Amniotic stem cell (primary cell): ENCODE measurements at places on chromosomes 11 and 22.

- DNase-seq = no peak
Observed at GRCh38 chr22:30598986-30599385, 7.3 kb upstream of the PES1 start.

DNA sequence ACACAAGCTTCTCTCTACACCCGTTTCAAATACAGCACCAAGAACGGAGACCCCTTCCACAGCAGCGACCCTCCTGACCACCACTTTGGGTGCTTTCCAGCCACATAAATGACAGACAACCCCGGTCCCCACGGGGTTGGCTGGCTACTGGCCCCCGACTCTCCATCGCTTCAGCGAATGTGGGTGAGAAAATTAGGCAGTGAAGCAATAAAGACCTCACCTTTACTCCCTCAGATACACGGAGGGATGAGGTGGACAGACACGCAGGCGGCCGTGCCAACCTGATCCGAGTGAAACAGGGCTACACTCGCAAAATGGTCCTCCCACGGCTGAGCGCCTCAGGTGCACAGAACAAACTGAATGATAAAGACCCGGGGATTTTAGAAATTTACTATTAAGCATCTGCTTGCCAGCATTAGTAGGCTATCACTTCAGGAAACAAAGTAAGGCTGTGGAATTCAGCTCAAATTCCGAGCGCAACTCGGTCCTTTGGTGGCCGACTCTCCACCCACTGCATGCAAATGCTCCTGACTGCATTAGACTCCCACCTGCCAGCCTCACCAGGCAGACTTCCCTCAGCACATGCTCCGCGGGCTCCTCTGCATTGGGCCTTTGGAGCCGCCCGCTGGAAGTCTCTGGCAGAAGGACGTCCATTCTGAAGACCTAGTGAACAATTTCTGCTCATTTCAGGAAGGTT lies 12.8 kb upstream of the EFCAB6 start:
- no peak for DNase-seq

DNA sequence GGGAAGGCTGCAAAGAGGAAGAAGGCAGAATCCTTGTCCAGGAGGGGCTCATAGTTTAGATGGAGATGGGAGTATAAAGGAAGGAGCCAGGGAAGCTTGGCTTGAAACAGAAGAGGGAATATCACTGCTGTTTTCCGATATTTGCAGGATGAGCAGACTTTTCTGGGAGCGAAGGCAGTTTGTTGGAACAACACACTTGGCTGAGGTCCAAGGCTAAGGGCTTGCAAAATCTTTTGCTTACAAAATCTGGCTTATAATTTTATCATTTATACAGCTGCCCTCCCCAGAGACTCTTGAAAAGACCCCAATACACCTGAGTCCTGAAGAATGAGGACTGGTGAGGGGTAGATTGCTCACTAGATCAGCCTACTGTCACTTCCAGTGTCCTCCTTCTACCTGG lies 174.8 kb downstream of the NELL1 start:
- DNase-seq = no peak

DNA sequence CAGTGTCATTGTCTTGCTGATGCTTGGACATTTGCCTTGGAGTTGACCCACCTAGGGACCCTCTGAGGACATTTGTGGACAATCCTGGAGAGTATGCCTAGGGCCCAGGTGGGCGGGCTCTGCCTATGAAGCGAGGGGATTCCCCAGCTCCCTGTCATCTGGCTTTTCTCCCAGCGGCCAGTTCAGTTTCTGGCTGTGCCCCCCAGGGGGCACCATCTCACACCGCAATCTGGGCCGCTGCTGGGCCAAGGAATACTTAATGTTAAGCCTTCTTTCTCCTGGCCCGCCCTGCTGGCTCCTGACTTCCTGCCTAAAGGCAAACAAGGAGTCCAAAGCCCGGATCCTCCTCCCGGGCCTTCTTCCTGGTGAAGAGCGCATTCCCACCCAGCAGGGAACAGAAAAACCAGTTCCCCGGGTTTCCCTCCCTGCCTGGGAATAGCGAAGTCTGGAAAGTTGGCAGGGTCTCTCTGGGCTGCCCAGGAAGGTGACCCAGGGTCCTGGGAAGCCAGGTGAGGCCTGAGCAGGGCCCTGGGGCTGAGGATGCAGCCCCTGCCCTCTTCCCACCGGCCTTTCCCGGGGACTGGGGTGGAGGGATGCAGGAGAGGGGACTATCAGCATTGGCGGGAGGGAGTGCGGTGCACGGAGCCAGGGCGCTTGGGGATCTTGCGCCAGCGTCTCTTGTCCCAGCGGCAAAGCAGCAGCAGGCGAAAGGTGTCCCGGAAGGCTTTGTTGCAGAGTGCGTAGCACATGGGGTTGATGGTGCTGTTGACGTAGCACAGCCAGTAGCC lies 11.9 kb downstream of the CHRM1 start:
- no peak for DNase-seq

DNA sequence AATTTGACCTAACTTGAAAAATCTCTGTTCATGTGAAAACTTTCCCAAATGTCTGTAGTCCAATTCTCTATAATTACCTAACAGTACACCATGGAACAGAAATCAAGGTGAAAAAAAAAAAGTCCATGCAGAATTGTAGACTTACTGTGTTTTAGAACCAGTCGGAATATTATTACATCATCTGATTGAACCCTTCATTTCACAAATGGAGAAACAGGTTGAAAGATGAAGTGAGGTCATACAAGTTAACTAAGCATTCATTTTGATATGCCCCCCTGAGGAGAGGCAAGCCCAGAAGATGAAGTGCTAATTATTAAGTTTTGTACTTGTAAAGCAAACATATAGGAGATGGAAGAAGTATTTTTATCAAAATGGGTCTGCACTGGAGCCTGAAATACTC lies 179.4 kb downstream of the WNT11 start:
- no peak for DNase-seq

GRCh38 chr11:94196363-94196762 lies 67.7 kb downstream of the PANX1 start:
- no peak for DNase-seq

- no peak for DNase-seq
Observed at GRCh38 chr22:46864314-46865051, 102.0 kb downstream of the TBC1D22A start.

- no peak for DNase-seq
Observed at GRCh38 chr11:63903884-63904283, 13.1 kb downstream of the RCOR2 start.

GRCh38 chr11:134592391-134592990 lies 180.4 kb upstream of the B3GAT1 start:
- DNase-seq = no peak

DNA sequence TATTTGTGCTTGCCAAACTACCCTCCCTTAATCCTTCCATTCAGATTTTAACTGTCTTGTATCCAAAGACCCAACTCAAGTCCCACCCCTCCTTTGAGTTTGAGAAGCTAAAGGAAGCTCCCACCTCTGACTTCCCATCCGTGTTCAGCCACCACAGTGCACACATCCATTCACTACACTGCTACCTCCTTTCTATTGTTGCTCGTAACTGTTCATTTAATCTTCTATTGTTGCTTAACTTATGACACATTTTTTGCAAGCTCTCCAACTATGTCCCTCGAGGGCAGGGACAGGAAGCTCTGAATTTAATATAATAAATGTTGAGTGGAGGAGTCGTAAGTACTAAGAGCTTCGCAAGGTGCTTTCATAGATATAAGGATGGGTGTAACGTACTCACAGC lies 10.4 kb downstream of the LARGE1 start:
- DNase-seq = no peak

DNA sequence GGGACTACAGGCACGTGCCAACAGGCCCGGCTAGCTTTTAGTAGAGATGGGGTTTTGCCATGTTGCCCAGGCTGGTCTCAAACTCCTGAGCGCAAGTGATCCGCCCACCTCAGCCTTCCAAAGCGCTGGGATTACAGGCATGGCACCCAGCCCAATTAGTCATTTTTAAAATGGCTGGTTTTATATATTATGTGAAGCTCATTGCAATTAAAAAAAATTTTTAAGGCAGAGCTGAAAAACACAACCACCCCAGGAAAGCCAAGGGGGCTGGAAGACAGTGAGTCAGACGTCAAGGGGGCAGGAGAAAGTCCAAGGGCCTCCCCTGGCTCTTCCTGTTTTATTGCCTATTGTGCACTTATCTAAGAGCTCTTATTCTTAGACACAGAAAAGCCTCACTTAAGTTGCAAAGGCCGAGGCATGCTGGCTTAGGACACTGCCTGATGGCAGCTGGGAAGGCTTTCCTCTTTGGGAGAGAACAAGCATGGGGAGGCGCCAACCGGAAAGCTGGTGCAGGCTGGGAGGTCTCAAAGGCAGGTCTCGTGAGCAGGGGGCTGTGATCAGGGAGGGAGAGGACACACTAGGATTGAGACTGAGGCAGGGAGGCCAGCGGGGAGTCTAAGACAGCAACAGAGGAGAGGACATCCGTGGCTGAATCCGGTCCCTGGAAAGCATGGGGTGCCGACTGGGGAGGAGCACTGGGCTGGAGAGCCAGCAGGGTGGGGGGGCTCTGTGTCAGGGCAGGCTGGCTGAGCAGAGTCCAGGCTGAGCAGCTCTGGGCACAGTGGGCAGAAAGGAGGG lies 11.1 kb upstream of the OSM start:
- no peak for DNase-seq

- no peak for DNase-seq
Observed at GRCh38 chr11:68066742-68067141, 27.9 kb downstream of the TCIRG1 start.

DNA sequence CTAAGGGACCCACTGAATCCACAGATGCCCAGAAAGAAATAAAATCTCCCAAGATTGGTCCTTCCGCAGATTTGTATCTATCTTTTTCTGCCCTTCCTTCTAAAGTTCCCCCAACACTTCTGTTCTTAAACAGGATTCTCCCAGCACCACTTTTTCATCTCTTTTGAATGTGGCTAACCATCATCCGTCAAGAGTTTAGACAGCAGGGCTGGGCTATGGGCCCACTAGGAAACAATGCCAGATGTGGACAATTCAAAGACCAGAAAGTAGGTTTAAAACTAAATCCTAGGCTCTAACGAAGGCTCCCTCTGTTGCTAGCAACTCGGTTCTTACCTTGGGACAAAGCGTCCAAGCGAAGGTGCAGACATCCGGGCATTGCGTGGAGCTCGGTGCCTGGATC lies 100.0 kb downstream of the AMBRA1 start:
- DNase-seq = no peak

GRCh38 chr22:38230916-38231315 lies 29.1 kb downstream of the MAFF start:
- DNase-seq = no peak

DNA sequence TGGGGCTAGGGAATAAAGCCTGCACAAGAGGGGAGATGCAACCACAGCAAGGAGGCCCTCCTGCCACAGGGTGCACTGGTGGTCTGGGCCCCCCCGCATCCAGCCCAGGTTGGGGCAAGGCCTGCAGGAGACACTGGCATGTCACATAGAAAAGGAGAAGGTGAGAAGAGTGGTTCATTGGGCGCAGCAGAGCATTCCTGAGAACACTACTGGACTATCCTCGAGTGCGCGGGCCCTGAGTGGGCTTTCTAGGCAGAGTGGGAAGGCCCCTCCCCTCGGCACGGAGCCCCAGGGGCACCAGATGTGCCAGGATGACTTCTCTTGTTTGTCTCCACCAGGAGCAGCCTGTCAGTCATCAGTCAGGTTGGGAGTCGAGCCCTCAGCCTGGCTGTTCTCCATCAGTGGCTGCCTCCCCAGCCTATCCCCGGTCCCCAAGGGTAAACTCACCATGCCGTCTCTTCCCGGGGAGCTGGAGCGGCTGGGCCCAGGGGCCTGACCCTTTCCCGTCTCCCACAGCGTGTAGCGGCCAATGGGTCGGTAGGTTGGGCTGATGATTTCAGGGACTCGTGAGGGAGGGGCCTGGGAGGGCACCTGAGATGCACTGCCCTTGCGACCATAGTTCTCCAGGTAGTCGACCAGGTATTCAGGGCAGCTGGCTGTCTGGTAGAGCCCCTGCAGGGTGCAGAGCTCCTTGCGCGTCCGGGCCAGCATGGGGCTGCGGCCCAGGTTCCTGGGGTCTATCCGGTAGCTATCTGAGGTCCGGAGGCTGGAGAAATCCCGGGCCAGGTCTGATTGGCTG lies 9.0 kb downstream of the USP2 start:
- DNase-seq = no peak

DNA sequence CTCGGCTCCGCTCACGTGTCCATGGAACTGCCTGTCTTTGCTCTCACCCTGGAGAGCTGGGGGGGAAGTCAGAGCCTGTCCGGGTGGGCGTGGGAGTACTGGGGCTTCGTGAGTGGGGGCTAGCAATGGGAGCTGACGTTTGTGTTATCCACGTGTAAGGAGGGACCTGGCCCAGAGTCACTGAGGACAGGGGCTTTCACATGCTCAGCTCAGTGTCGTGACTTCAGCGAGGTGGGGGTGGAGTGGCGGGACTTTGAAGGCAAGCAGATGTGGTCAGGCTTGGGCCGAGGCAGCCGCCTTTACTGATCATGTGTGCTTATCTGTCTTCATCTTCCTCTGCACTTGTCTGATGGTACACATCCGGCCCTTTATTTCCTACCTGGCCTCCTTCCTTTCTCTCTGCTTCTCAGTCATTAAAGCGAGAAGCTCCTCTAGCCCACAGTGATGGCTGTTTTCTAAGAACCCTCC lies 113.1 kb upstream of the NNMT start:
- no peak for DNase-seq

DNA sequence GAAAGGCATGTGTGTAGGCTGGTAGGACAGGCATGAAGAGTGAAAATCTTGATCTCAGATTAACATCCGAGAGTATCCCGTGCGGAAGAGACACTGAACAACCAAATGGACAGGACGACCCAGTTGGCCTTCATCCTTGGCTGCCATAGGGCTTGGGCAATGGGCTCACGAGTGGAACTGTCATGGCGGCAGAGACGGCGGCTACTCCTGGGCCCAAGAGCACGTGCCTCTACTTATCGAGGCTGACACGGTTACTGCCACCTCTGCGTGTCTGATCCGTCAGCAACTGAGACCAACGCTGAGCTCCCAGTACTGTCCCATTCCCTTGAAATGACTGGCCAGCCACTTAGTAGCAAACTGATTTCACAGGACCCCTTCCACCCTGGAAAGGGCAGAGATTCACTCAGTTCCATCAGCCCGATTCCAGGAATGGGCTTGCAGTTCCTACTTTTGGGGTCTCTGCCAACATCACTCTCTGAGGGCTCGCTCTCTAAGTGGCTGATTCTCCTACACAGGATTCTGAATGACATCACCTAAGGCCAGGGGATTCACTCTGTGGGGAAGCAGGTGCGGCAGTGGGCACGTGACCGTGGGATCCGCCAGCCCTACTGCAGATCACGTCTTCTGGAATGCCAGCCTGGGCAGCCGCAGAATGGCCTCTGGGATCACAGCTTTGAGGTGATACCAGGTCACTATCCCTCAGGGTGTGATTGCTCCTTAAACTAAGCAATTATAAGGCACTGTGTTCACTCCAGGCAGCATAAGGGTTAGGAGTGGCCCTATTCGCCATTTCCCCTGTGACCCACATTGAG lies 97.8 kb downstream of the RPS6KA4 start:
- no peak for DNase-seq
